Stimulated activated CD4-positive, alpha-beta T cell treated with anti-CD3 and anti-CD28 coated beads, Interleukin-15, amount 100 ng/mL, for 1 hour (primary cell): ENCODE measurements at places on chromosomes 7 and 10.

DNA sequence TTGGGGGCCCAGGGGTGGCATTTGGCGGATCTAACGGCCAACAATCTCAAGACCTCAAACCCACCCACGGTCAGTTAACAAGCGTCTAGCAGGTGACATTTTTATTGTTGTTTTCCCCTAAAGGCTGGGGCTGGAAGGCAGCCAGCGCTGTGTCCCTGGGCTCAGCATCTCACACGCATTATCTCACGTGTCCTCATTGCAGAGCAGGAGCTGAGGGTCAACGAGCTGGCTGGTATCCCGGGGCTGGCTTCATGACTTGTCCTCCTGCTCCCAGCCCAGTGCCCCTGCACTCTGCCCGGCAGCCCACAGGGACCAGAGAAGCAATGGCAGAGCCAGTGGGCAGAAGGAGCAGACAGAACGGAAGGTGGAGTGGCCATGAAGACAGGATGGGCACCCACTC, 54.4 kb upstream of the TMEM273 start:
- no peak for DNase-seq

DNA sequence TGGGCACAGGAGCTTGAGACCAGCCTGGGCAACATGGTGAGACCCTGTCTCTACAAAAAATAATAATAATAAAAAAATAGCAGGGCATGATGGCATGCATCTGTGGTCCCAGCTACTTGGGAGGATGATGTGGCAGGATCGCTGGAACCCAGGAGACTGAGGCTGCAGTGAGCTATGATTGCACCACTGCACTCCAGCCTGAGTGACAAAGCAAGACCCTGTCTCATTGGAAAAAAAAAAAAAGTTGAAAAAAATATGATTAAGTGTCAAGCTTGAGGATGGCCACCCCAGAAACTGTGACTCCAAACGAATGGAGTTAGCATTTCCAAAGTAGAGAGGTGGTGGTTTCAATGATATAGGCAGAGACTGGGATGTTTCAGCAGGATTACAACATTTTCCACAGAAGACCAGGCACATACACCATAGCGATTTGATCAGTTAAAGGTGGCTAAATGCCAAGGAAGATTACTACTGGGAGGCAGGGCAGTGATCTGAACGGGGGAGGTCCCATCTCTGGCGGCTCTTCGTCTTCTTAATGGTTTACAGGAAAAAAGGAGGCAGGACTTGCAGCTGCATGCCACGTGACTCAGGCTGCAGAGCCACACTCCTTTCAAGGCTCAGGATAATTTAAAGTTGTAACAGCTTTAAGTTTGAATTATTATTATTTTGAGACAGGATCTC, 250.6 kb upstream of the GALNT17 start:
- no peak for DNase-seq

DNA sequence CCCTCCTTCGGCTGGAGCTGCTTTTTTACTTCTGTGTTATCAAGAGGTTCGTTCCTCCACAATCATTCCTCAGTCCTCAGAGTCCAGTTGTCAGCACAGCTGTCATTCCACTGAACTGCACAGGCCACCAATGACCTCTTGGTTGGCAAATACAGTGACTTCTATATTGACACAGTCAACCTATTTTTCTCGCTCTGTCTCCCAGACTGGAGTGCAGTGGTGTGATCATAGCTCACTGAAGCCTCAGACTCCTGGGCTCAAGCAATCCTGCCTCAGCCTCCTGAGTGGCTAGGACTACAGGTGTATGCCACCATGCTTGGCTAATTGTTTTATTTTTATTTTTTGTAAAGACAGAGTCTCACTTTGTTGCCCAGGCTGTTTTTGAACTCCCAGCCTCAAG, 27.7 kb downstream of the CRCP start:
- DNase-seq, result no peak

DNA sequence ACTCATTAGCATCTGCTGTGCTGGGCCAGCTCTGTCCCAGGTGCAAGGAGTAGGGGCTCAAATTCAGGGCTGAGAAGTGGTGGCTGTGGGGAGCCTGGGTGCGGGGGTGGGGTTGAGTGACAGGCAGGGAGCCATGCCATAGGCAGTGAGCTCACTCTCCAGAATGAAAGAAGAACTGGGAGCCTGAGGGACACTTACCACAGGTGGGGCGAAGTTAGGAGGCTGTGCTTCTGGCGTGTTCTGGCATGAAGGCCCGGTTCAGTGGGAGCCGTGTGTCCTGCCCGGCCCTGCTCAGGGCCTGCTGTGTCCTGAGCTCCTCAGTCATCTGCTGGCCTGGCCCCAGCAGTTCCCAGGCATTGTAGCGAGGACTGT, 62.5 kb downstream of the MKI67 start:
- DNase-seq, result no peak

DNA sequence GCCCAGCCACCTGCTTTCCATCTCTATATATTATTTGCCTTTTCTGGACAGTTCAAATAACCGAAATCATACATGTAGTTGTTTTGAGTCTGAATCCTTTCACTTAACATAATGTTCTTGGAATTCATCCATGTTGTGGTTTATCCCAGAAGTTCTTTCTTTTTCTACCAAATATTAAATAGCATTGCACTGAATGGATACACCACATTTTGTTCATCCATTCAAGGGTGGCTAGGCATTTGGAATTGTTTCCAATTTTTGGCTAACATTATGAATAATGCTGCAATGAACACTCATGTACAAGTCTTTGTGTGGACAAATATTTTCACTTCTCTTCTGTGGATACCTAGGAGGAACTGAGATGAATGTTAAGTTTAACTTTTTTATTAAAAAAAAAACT, 18.0 kb downstream of the DNAJC1 start:
- DNase-seq, result no peak

DNA sequence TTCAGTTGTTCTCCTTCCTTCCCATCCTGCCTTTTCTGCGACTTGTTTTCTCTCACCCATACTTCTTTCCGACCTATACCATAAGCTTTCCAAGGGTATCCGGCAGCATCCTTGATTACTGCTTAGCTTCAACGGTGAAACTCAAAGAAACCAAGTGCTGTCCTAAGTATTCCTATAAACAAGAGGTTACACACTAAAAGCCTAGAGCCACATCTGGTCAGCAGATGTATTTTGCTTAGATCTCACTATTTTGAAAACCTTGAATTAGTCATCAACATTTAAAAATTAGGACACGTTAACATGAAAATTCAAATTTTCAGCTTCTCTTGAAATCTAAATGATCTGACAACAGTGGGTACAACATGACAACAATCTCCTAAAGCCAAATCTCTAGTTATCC, 20.0 kb downstream of the ARHGAP21 start:
- no peak for DNase-seq
